ENCODE measurements at places on chromosomes 12 and 14.

GRCh38 chr12:16587514-16587913 is 18.4 kb downstream of the LMO3 start:
- DNase-seq = no peak

DNA sequence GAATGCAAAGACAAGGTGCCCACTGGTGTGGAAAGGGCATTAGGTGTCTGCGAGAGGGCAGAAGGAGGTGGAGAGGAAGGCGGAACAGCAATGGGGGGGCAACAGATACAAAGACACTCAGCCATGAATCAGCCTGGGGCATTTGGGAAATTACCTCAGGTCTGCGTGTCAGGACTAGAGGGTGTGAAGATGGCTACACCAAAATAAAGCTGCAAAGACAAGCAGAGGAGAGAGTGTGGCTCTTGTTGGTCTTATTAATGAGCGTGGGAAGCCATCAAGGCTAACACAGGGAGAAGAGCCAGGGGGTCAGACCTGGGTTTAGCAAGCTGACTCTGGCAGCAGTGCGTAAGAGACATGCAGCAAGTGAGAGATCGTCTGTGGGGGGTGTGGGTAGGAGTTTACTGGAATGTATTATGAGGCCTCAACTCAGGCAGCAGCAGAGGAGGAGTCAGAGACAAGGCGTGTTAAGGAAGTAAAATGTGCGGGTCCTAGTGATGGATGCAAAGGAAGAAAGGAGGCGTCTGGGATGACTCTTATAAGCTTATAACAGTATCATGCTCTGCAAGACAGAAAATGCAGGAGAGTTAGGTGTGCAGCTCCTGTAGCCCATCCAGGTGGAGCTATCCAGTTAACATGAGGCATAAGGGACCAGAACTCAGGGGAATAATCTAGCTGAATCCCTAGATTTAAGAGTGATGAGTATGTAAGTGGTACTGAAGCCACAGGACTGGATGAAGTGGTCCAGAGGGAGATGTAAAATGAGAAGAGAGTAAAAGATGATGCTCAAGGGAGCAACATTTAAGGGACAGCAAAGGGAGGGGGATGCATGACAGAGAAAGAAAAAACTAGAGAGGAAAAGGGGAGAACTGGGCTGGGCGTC is 50.4 kb downstream of the KCNK10 start:
- no peak for DNase-seq

GRCh38 chr14:20460458-20461224 is 593 bp downstream of the PIP4P1 start:
- DNase-seq = peak; percentile 57

DNA sequence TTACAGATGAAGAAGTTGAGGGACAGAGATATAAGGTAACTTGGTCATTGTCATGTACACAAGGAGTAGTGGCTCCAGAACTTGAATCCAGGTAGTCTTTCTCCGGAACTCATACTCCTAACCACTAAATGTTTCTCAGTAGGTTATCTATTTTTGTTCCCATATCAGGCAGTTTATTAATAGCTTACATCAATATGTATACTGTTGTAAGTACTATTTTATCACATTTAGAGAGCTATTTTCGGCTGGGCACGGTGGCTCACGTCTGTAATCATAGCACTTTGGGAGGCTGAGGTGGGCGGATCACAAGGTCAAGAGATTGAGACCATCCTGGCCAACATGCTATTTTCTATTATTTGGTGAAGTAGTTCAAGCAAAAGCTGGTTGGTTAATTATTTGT is 415.6 kb upstream of the FBXO33 start:
- no peak for DNase-seq

DNA sequence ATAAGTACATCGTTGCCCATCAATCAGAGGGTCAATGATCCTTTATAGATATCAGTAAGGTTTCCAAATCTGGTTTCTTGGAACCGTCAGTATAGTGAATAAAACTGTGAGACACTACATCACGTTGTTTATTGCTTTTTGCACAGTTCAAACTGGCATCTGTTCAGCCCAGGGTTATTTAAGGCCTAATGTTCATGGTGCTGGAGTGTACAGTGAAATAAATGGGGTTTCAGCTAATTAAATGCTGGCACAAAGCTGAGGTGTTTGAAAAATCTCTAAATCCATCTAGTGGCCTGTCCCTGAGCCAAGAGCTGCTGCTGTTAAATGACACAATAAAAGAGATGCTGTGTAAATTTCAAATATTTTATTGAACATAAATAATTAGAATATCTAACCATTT is 69.9 kb downstream of the RPS29 start:
- DNase-seq = no peak

DNA sequence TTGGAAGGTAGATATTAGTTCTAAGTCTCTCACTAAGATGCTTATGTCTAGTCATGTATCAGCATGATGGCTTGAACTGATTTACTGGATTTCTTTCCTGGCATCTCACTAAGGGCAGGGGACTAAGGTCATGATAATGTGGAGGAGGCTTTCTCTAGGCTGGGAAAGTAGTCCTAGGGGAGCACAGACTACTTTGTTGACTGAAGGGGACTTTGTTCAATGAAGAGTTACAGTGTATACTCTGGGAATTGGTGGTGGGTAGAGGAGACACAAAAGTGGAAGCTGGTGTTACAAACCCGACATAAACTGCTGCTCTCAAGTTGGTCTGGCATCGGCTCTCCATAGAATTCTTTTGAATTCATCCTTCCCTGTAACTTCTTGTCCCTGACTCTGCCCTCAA is 75.2 kb downstream of the SAMD4A start:
- DNase-seq = no peak

DNA sequence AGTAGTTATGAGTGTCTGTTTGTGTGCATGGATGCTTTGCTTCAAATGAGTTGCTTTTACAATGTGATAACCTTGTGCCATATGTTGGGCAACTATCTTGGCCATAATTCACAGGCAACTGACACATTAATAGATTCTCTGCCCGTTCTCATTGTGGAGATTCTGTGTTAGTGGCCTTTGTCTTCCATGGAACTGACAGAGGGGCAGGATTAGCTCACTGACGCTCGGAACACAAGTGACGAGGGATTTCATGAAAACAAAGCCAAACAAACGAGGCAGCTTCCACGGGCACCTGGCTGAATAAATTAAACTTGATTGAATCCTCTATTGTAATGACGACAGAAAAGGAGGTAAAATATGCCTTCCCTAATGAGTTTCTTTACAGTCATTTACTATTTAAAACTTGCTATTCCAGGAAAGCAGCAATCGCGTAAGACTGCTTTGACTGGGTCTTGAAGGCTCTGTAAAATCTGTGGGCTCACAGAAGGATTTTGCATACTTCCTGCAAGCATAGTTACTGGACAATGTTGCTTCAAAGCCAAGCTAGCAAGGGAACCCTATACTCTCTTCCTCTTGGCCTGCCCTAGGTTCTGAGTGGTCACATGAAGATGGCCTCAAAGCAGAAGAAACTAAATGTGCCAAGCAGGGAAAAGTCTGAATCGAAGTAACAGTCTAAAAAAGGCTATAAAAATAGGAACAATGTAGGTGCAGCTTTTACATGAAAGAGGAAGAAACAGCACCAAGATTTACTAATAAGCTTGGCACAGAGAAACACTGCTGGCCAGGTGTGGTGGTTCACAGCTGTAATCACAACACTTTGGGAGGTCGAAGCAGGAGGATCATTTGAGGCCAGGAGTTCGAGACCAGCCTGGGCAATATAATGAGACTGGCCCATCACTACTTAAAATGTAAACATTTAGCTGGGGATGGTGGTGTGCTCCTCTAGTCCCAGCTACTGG is 28.1 kb upstream of the SINHCAF start:
- no peak for DNase-seq

DNA sequence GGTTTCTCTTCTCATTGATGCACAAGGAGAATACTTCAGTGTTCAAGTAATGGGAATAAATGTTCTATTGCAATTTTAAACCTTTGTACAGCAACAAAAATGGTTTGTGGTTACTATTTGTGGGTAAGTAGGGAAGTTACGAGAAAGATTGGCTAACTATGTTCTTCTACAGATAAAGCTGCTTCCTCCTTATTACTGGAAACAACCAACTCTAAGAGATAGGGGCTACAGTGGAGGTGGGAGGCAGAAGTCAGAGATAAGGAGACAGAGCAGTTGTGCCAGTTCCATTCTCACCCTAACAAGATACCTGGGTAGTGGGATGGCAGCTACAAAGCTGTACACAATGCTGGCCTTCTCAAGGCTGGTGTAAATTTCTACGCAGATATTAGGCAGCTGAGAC is 16.2 kb downstream of the NOXRED1 start:
- no peak for DNase-seq

DNA sequence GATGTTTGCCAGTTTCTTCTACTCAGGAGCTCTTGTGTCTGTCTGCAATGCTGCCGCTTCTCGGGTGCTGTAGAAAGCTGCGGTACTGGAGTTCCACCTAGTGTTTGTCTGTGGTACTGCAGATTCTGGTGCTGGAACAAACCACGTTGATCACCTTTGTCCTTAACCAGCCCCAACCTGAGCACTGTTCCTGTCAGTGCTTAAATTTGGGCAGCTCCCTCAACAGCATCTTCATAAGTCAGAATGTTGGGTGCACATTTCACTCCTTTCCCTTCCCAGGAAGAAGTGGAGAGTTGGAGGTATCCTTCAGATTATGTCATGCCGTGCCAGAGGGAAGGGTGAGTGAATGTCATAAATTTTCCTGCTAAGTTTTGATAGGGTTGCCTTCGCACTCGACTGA is 48.7 kb upstream of the LALBA start:
- DNase-seq = peak; percentile 74

DNA sequence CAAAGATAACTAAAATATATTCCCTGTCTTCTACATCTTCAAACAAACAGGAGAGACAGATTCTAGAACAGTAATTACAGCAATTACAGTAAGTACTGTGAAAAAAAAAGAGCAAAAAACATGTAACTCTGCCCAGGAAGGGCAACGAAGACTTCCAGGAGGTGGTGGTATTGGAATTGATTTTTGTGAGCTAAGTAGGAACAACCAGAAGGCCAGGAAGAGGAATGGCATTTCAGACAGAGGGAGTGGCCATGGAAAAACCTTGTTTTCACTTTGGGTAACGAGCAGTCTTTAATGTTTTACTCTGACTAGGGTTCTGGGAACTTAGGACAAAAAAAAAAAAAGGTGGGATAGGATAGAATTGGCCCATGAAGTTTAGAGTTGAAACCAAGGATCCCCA is 196.3 kb upstream of the PLEKHG7 start:
- no peak for DNase-seq

DNA sequence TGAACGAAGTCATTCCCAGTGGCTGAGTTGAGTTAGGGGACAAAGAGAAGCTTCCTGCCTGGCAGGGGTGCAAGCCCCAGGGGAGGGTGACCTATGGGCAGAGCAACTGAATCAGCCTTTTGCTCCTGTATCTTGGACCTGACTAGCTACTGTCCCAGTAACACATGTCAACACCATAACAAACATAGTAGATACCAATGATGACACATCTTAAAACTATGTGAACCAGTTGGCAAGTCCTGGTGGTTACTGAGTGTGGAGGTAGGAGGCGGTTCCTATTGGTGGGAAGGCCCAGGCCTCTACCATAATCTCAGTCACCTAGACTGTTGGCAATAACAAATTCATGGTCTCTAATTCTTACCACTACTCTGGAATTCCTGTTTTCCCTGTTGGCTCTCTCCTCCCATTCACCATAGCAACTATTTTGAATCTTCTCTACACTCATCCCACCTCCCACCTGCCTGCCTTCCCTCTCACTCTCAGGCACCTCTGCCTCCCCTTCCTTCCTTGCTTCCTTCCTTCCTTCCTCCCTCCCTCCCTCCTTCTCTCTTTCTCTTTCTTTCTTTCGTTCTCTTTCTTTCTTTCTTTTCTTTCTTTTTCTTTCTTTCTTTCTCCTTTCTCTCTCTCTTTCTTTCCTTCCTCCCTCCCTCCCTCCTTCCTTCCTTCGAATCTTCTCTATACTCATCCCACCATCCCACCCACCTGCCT is 8.1 kb upstream of the P2RX7 start:
- peak; percentile 18 for DNase-seq

DNA sequence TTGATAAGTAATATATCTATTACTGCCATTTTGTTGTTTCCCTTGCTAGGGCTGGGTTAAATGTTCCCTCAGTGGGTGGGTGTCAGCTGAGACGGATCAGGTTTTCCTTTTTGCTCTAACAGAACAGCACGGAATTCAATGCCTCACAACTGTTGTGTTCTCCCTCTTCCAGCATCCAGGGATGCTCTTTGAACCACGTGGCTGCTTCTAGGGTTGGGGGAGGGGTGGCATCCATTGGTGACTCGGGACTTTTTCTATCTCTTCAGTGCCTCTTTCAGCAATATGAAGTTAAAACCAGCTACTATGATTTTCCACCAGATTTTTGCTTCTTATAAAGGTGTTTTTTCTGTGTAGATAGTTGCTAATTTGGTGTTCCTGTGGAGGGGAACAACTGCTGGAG is 884.9 kb upstream of the FOXG1 start:
- DNase-seq = no peak

GRCh38 chr12:750366-751191 is 1.8 kb upstream of the WNK1 start:
- no peak for DNase-seq

GRCh38 chr14:101064121-101064661 is 160.7 kb upstream of the RTL1 start:
- DNase-seq = no peak

DNA sequence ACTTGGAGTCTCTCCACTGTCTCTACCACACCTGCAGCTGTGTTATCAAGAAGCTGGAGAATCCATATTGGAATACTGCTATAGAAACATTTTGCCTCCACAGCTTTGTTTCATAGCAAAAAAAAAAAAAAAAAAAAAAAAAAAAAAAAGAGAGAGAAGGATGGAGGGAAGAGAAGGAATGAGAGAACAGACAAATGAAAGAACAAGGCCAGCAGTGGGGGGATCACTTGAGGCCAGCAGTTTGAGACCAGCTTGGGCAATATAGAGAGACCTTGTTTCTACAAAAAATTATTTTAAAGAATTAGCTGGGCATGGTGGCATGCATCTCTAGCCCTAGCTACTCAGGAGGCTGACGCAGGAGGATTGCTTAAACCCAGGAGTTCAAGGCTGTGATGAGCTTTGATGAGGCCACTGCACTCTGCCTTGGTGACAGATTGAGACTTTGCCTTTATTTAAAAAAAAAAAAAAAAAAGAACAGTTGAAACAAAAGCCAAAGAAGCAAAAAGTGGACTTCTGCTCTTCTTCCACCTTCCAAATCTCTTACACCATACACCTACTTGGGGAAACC is 8.1 kb downstream of the VEZT start:
- DNase-seq = no peak
